ENCODE measurements at places on chromosomes 6 and 20.

GRCh38 chr6:13485303-13485702 is 2.1 kb downstream of the GFOD1 start:
- DNase-seq: no peak

GRCh38 chr20:53621482-53622246 is 28.0 kb upstream of the ZNF217 start:
- peak; percentile 78 for DNase-seq

- no peak for DNase-seq
These were observed 259.2 kb downstream of the UTRN start for GRCh38 chr6:144544266-144544830.

- DNase-seq: peak; percentile 24
These were observed 78.4 kb downstream of the ADTRP start for GRCh38 chr6:11700118-11700718.

GRCh38 chr20:62390317-62391164 is 3.6 kb downstream of the RPS21 start:
- DNase-seq: peak; percentile 50

GRCh38 chr20:37081717-37082289 is 14.0 kb downstream of the RBL1 start:
- peak; percentile 7 for DNase-seq

DNA sequence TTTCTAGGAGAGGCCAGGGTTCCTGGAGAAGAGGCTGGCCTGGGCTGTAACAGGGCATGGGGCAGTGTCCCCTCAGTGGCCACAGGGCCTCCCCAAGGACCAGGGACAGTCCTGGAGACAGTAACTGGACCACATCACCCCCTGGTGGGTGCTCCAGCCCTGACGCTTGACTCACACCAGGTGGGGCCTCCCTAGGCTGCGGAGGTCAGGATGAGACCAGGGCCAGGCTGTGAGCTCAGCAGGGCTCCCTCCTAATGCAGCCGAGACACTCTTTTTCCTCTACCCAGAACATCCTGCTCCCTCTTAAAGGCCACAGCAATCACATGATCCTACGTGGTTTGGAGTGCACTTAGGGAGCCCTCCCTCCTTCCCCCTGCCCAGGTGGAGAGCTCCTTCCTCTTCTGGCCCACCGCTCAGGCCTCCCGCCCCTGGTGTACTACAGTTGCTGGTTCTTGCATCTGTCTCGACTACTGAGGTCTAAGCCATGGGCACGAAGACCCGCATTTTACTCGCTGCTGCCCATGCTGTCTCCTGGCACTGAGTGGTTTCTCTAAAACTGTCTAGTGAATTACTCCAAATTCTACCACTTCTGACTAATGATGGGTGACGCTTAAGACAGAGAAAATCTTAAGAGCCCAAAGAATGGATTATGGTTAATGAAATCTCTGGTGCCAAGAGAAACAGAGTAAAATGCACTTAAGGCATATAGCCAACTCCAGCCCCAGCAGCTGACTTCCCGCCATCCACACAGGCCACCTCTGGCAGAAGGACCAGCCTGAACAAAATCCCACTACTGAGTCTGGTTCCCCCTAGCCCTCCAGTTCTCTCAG is 166.1 kb upstream of the CST7 start:
- DNase-seq: no peak

- peak; percentile 12 for DNase-seq
These were observed 1.7 kb downstream of the KCTD20 start for GRCh38 chr6:36444470-36444869.

DNA sequence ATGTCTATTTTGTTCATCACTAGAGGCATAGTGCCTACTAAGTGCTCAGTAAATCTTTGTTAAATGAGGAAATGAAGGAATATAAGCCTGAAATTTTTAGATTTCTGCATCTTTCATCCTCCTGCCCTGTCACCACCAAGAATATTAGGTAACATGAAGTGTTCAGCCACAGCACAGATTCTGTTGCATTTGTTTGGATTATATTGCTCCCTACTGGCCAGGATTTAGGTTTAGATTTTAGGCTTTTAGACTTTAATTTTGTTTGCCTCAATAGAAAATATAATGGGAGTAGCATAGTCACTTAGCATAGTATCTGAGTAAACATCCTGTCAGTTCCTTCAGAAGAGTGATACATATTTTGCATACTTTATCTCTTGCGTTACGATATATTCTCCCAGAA is 14.2 kb downstream of the FARS2 start:
- no peak for DNase-seq

- DNase-seq: no peak
These were observed 23.7 kb upstream of the MMS22L start for GRCh38 chr6:97306544-97307320.

GRCh38 chr6:126268092-126268491 is 71.8 kb upstream of the CENPW start:
- no peak for DNase-seq

DNA sequence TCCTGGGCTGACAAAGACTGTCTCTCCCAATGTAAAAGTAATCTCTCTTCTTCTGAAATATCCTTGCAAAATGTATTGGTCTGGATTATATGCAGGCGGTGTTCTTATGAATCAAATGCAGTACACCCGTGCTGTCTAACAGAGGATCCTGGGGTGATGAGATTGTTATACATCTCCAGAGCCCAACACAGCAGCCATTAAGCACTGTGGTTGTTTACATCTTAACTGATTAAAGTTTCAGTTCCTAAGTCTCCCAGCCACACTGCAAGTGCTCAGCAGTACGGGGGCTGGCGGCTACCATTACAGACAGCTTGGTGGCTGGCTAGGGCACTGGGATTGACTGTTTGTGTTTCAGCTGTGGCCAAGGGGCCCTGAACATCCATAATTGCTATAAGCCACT is 7.0 kb downstream of the UNC93A start:
- DNase-seq: no peak

DNA sequence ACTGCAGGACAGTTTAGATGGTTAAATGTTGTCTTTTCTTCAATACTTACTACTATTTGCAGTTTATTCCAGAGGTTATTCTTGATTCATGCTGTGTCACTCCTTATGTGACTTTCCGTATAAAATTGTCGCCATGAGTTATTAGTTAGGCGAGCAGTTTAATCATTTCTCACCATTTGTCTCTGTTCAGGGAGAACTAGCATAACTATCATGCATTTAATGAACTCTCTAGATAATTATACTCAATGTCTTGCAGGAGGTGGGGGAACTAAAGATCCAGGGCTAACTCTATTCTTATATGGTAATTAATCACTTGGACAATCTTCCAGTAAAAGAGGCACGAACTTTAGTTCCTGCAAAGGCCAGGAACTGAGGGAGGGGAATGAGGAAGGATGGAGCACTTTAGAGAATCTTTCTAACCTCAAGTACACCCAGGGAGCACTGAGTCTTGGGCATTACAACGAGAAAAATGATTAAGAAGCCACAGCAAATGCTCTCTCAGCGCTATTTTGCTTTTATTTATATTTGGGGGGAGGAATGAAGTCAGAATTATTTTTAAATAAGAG is 58.3 kb downstream of the IYD start:
- no peak for DNase-seq

DNA sequence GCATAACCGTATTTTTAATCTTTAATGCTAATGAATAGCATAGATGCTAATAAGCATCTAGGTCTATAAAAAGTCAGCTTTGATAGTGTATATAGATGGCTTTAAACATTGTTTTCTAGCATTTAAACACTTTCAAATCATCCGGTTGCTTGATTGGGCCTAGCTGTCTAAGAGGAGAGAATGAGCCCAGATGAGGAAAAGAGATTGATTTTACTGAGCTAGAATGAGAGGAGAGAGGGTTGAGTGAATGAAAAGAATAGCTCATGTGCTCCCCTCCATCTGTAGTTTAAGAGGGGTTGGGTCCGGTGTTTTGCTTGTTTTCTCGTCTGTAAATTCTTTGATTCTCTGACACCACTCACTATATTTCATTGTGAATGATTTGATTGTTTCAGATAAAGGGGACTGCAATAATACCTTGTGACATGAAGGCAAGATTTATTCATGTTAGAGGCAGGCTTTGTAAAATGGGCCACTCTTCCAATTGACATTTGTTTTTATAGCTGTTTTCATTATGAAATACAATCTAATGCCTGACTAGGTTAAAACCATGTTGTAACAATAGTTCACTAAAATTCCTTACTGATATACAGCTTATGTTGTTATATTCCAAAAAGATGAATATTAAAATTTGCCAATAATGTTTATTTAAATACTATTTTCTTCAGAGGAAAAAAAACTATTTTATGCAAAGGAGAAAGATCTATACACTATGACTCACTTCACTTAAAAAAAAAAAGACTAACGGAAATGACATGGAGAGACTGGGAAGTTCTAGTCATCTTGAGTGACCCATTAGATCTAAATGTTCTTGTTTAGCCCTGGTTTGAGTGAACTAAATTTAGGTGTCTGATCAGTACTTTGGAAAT is 3.2 kb downstream of the PTPN1 start:
- no peak for DNase-seq

DNA sequence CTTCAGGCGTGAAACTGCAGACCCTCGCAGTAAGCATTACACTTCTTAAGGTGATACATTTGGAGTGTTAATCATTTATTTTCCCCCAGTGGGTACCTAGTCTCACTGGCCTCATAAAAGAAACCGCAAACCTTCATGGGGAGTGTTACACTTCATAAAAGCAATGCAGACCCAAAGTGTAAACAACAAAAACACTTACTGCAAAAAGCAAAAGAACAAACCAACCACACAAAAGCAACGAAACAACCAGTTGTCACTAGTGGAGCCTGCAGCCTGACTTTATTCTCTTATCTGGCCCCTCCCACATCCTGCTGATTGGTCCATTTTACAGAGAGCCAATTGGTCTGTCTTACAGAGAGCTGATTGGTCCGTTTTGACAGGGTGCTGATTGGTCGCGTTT is 23.8 kb downstream of the LY86 start:
- DNase-seq: no peak

- DNase-seq: no peak
These were observed 64.9 kb upstream of the NUP153 start for GRCh38 chr6:17771609-17772008.

- peak; percentile 20 for DNase-seq
These were observed 26.5 kb downstream of the NKAIN2 start for GRCh38 chr6:123830120-123830519.

DNA sequence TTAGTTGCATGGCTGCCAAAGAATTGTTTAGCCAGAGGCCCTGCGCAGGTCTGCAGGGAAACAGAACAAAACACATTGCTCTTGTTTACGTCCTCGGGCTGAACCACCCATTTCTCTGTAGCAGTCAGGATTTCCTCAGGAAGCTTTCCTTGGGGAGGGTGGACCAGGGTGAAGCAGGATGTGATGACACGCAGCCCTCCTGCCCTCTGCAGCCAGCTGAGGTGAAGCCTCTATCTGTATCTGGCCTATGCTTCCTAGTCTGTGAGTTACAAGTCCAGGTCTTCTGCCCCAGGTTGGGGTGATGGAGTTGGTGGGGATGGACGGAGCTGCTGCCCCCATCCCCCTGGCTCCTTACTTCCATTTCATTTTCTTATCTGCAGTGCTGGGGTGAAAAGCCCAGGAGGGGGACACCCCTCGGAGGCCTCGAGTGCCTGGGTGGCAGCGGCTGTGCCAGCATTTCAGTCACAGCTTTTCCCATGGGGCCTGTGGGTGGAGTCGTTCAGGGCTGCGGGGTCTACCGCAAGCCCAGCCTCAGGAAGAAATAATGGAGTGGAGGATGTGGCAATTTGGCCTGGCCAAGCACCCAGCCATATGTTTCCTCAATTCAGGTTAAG is 24.9 kb downstream of the SASH1 start:
- no peak for DNase-seq

GRCh38 chr6:133835901-133836300 is 53.0 kb upstream of the TCF21 start:
- no peak for DNase-seq

GRCh38 chr20:36541768-36542488 is 609 bp downstream of the MYL9 start:
- no peak for DNase-seq

DNA sequence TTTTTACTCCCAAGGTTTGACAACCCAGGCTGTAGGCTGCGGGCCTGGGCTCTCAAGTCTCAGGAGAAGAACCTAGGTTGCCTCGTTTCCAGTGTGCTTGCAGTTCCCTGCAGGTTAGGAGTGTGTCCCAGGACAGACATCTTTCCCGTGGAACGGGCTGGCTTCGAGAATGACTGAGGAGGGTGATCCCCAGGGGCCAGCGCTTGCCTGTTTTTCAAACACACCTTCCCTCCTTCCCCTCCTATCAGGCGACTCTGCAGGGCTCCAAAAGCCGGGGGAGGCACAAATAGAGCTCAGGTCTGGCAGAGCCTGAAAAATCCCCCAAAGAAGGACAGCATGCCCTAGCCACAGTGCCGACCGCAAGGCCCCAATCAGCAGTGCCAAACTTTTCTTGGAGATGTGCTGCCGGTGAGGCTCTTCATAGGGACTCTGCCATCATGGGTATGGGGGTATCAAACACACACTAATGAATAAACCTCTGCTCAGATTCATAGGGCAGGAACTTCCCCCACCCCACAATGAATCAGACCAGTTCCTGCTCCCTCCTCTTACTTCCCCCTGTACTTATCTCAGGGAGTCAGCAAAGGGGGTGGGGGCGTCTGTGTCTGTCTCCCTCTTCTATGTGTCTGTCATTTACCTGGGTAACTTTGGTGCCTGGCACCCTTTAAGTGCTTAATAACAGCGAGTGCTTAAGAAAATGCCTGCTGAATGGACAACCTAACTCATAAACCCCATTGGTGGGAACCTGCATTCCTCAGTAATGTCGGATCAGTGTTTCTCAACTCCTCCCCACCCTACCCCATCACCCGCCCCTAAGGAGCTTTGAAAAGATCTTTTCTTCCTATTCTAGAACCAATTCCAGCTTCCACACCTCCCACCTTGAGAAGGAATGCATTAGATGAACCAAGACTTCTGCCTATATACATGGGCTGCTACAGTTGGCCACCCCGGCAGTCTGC is 1.6 kb downstream of the KCNG1 start:
- no peak for DNase-seq

DNA sequence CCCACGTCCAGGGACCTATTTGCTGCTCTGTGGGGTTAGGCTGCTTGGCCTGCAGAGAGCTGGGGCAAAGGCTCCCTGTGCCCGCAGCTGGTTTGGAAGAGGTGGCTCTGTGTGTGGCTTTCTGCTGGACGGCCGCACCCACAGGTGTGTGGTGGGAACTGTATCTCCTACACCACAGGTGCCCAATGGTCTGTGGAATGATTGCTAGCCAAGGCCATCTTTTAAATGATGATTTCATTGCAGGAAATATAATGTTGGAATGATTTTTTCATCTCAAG is 178.4 kb downstream of the DLL1 start:
- DNase-seq: no peak

GRCh38 chr6:131062241-131063027 is 611 bp downstream of the EPB41L2 start:
- peak; percentile 8 for DNase-seq

All from cerebellar cortex (tissue), 1 donor.